ENCODE measurements at places on chromosomes 12 and 14. TPM values are rescaled to one million over a fixed set of nuclear protein-coding genes. Genes with fewer than 3 reads are reported as not detected.

Gene LRCOL1
- not detected for total RNA-seq

Gene AMDHD1
- 1.2 TPM for total RNA-seq

Gene MFAP5
- total RNA-seq, result 6.8 TPM

Gene MYH6
- total RNA-seq, result not detected

Gene SYNDIG1L
- total RNA-seq, result 0.26 TPM

Gene PTGDR
- 2.8 TPM for total RNA-seq

Gene CD27
- 3.8 TPM for total RNA-seq

Gene OTUB2
- total RNA-seq, result 2.1 TPM

Gene DPF3
- total RNA-seq, result 4.5 TPM

Gene KLRC2
- total RNA-seq, result 0.32 TPM

Gene GLT8D2
- total RNA-seq, result 17.9 TPM

Gene KRT85
- total RNA-seq, result not detected

Gene TMTC1
- total RNA-seq, result 20.6 TPM

Gene DDHD1
- total RNA-seq, result 12.7 TPM

Gene MORN3
- 0.69 TPM for total RNA-seq

Gene TEP1
- total RNA-seq, result 107 TPM

GRCh38 chr12:50099302-50100008 is 4.4 kb upstream of the GPD1 start:
- DNase-seq, result no peak

DNA sequence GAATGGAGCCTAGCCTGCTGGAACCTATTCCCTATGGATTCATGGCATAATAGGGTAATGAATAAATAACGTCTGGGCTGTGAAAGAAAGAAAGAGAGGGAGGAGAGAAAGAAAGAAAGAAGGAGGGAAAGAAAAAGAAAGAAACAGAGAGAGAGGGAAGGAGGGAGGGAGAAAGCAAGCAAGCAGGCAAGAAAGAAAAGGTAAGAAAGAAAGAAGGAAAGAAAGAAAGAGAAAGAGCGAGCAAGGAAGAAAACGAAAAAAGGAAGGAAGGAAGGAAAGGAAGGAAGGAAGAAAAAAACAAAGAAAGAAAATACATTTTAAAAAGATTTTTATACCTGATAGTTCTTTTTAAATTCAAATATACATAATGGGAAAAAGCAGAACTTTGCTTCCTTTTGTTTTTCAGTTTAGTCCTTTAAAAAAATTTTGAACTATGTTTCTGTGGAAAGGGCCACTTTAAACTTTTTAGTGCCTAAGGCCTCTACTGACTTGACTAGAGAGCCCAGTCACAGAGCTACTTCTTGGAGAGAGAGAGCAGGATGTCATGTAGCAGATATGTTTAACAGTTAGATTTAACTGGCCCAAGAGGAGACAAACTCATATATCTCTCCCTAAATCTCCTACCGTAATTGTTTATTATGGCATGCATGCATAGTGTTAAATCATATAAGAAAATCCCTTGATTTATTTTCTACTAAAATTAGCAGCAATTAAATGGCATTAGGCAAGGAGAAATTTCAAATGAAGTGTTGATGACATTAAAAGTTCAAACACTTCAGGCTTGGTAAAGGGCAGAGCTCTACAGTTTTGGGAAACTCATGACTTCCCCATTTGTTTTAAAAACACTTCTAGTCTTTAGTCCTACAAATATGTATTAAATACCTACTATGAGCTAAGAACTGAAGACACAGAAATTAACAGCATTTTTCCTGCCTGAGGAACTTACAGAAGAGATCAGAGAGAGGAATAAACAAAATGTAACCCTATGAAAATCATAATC is 305.5 kb downstream of the BCAT1 start:
- no peak for DNase-seq

DNA sequence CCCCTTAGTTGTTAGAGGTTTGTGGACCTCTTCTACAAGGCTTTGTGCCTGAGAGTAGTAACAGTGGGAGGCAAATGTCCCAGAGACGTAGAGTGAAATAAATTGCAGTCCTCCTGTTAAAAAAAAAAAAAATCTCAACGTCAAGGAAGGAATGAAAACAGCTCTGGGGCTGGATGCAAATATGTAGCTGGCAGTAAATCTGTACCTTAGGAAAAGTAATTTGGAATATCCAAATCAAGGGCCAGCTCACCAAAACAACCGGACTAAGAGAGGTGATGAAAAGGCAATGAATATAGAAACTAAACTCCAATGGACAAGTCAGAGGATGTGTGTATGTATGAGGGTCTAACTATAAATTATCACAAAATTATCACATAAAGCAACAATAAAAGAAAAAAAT is 27.0 kb downstream of the SINHCAF start:
- DNase-seq, result no peak

GRCh38 chr12:6852651-6853354 is 853 bp downstream of the USP5 start:
- no peak for DNase-seq

DNA sequence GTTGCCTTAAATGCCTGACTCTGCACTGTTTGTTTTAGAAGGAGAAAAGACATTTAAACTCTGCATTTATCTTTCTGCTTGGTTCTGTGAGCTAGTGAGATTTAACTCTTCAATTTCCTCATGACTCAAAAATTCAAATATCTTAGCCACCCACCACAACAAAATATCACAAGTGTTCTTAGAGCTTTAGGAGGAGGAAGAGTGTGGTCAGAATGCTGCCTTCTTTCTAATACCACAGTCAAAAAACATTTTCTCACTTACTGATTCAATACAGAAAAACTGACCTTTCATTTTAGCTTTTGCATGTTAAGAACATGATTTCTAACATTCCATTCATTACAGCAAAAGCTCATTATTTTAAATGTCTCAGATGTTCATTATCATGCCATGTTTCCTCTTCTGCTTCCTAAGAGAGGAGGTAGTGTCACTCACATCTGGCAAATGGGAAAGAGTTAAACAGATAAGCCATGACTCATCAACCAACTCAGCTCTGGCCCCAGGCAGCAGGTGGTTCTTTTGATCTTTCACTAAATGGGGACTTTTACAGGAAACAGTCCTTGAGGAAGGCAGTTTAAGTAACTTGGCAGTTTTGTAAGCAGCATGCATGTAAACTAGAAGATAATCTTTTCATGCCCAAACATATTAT is 56.4 kb upstream of the RNU6-8 start:
- no peak for DNase-seq

GRCh38 chr14:86782092-86782580 is 1210.8 kb downstream of the GALC start:
- no peak for DNase-seq

DNA sequence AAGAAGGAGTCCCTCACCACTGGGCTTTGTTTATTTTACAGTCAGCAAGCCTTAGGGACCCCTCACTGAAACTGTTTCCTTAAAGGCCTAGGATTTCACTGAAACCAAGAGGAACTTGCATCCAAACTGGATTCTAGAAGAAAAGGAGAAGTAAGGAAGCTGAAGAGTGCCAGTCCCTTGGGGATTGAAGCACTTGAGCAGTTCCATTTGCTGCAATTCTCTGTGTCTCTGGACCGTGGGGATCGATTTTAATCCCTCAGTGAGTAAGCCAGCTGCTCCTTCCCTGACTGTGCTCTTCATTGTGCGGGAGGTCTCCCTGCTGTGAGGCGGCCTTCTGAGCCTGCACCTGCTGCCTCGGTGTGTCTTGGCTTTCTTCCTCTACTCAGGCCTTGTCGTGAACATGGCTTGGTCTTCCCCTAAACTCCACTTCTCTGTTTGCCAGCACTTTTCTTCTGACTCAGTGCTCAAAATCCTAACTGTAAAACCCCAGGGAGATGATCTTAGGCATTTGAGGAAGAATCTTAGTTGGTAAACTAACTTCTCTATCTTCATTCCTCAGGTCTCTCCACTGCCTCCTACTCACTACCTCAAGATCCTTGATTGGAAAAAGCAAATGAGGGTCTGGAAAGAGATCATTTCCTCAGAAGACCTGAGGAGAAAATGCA is 132.6 kb downstream of the SLC38A6 start:
- DNase-seq, result no peak

- no peak for DNase-seq
These were observed 135.1 kb upstream of the DIO2 start for GRCh38 chr14:80346395-80346794.

DNA sequence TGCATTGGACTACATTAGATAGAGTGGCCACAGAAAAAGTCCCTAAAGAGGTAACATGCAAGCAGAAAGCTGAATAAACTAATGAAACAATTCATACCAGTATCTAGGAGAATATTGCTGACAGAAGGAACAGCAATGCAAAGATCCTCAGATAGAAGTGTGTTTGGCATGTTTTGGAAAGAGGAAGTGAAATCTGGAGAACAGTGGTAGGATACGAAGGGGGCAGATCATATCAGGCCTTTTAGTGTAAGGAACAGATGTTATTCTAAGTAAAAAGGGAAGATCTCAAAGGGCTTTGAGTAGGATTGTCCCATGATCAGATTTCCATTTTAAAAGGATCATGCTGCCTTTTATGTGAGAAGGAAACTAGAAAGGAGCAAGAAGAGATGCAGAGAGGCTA is 342.9 kb downstream of the PAWR start:
- no peak for DNase-seq

- no peak for DNase-seq
These were observed 191.0 kb upstream of the BTG1 start for GRCh38 chr12:92336641-92337040.

- no peak for DNase-seq
These were observed 48.7 kb downstream of the CCNK start for GRCh38 chr14:99529899-99530298.

DNA sequence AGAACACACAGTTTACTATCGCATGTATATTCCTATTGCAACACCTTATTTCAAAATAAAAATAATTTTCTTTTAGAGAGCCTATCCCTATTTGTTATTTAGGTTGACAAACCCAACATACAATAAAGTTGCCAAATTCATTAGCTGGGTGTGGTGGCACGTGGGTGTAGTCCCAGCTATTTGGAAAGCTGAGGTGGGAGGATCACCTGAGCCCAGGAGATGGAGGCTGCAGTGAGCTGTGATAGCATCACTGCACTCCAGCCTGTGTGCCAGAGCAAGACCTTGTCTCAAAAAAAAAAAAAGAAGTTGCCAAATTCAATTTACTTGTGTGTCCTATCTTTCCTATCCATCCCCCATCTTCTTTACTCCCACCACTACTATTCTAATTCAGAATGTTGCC is 23.9 kb downstream of the DENND5B start:
- no peak for DNase-seq

DNA sequence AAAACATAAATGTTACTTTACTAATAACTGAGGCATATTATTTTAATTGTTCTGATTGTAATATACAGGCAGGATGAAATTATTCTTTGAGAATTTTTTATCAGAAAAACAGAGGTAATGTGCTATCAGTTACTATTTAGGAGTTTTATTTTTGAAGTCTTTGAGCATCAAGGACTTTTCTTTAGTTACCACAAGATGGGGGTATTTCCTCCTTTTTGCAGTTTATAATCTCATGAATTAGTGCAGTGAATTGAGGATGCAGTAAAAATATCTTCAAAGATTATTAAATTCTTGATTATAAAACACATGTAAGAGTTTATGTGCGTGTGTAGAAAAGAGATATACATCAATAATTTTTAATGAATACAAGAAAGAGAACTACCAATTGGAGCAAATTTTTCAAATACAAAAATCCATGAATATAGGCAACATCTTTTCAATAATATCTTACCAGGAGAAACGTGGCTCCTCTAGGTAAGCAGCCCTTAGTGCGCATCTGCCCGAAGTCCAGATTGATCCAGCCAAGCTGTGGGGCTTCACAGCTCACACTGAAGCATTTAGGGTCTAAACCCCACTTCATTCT is 71.6 kb downstream of the ERGIC2 start:
- DNase-seq, result no peak

DNA sequence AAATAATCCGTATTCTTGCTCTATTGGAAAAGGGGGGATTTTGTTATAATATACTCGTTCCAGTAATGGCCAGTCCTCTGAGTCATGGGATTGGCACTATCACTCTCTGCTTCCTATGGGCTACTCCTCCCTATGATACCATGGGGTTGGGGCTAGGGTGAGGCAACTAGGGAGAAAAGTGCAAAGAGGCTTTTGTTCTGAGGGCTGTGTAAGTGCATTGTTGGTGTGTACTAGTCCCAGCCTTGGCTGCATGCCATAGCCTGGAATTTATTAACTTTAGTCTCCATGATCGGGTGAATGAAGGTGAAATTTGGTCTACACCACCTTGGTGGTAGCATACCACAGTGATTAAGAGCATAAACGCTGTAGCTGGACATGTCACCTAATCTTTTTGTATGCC is 247.6 kb downstream of the RPAP3 start:
- DNase-seq, result peak; percentile 81

GRCh38 chr14:94132285-94132887 is 3.0 kb upstream of the IFI27L2 start:
- peak; percentile 69 for DNase-seq

DNA sequence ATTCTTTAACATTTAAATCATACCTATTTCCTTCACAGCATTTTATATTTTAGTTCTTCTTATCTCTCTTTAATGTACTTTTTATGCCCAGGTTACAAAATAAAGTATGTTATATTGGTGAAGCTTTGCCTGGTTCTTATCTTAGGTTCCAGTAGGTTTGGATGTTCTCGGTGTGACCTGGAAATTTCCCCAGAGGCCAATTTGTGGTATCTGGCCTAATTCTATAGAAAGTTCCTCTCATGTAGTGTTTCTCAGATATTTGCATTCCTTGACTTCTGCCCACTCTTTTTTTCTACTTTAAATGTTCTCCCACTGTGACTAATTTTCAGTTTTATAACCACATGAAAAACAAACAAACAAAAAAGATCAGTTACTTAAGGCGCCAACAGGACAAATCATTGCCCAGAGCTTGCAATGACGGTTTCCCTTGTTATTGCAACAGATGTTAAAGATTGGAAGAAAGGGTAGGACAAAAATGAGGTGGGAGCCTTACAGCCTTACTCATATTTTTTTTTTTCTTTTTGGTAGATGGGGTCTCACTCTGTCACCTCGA is 41.2 kb upstream of the PPM1H start:
- DNase-seq, result no peak

DNA sequence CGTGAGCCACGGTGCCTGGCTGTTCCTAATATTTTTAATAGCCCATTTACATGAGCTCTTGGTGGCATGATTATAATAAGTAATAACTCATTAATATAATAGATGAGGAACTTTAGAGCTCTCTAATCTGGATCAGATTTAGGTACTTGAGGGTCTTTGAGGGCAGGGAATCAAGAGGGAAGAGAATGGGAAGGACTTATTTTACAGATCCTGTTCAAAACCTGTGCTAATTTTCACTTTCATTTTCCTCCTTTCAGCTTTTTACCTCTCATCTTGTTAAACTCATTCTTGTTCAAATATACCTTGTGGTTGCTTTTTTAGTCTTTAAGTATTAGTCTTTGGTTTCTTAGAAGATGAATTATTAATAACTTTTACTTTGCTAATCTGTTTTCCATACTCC is 5.6 kb downstream of the NECAP1 start:
- no peak for DNase-seq

- no peak for DNase-seq
These were observed 1.2 kb downstream of the PTPRO start for GRCh38 chr12:15323480-15323879.

GRCh38 chr14:31942166-31942841 is 134.8 kb upstream of the ARHGAP5 start:
- DNase-seq, result no peak

DNA sequence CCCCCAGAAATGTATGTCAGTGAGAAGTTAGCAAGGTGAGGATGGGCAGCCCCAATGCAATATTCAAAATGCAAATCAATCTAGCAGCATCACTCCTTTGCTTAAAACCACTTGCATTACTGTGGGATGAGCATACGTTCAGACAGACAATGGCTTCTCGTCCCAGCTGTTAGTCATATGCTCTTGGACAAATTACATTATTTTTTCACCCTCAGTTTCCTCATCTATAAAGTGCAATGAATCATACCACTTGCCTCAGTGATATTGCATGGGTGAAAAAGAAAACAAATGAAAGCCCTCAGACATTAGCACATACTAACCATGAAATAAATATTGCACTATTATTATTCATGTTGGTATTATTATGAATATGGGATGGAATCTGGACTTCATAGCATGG is 132.3 kb downstream of the C12orf75 start:
- no peak for DNase-seq
